ENCODE measurements at places on chromosomes 7 and 10.

- DNase-seq: no peak
Measured at GRCh38 chr7:1158203-1159126, 1.5 kb downstream of the ZFAND2A start.

- DNase-seq: no peak
Measured at GRCh38 chr7:99833289-99833877, 5.6 kb downstream of the CYP3A43 start.

DNA sequence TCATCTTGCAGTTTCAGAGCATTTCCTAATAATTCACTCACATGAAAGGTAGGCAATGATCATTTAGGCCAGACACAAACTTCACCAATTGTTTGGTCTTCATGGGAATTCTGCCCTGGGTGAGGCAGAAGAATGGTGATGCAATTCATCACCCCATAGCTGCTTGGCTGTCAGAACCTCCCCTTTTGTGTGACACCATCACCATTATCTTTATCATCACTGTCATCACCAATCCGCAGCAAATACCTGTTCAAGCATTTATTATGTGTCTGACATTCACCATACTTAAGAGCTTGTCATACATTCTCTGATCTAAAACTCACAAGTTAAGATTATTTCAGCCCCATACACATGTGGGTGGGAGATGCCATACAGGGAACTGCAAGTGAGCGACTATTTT is 799.5 kb upstream of the LRRN3 start:
- DNase-seq: no peak

DNA sequence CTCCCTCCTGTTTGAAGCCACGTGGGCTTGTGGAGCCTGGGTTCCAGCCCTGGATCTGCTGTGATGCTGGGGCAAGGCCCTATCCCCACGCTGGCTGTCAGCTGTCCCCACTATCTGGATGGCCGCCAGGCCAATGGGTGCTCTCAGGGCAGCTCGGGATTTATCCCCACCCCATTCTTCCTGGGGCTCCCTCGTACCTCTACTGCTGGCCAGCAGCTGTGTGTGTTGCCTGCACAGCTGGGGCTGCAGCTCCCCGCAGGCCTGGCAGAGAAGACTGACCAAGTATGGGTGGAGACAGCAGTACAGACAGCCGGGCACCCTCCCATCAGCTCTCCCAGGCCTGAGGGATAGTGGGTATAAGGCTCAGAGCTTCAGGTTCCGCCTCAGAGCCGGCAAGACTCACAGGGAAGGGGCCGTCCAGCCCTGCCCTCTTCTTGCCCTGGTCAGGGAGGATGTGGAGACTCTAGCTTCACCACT is 13.6 kb downstream of the CLIP2 start:
- DNase-seq: no peak

GRCh38 chr7:85341121-85341520 is 154.3 kb upstream of the SEMA3D start:
- DNase-seq: no peak

DNA sequence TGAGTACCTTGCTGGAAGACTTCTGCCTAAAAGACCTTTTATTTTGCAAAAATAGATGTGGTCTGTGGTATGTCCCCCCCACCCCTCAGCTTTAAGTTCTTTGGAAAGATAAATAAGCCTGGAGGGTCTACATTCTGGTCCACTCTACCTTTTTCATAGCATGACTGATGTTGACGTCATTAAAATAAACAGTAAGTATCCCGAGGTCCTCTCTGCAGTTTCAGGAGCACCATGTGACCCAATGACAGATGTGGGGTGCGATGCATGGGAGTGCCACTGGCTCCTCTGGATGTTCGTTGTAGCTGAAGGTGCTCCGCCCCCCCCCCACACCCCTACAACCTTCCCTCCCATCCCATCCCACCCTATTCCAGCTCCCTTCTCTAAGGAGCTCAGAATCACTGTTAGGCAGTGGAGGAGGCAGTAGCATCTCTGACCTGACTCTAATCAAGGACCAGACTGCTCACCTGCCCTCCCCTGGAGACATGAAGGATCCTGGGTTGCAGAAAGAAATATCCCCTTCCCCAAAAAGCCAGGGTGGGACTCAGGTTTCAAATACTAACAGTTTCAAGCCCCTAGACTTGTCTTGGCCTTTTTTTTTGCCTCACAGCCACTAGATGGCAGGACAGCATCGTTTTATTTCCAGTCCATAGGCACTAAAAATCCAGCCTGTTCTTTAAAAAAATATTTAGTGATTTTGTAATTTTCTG is 25.1 kb downstream of the CASP7 start:
- DNase-seq: no peak

- DNase-seq: no peak
Measured at GRCh38 chr7:143245123-143245522, 18.1 kb upstream of the GSTK1 start.

Measured in uterus (tissue), 4 donors.